ENCODE measurements at places on chromosomes 1 and 21.

DNA sequence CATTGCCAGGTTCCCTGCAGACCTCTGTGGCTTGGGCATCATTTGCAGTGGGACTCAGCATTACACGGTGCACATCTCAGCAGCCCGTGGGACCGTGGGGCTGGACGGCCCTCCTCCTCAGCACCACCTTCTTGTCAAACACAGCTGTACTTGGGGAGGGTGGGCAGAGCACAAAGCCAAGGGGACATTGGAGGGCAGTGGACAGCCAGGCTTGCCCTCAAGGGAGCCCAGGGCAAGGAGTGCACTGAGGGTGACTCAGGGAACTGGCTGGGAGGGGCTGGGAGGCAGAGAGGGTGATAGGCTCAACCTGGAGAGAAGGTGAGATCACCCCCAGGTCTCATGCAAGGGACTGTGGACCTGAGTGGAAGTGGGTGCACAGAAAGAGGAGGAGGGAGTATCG lies 3.4 kb downstream of the CAPN9 start:
- H3K27ac ChIP-seq = no peak overlapping the region
- H3K36me3 ChIP-seq = no peaks in the 10 kb centered on the region
- DNase-seq = no peak
- no peaks in the 10 kb centered on the region for H3K4me1 ChIP-seq
- H3K4me3 ChIP-seq = no peak overlapping the region
- H3K27me3 ChIP-seq = no peaks in the 10 kb centered on the region

DNA sequence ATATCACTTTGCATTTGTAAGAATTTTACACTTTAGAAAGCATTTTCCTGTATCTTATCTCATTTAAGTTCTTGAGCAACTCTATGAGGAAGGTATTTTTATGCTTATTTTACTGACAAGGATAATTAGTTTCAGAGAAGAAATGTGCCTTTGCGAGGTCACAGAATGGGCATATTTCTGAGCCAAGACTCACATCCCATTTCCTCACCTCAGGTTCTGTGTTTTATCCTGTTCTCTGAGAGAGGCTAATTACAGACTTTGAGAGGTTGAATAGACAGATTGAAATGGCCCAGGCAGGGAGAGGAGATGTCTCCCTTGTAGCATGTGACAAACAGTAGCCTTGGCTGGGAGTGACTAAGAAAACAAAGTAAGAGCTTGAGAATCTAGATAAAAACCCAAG lies 39.1 kb upstream of the ZC3H11B start:
- no peaks in the 10 kb centered on the region for H3K4me1 ChIP-seq
- DNase-seq = no peak
- H3K4me3 ChIP-seq = no peak overlapping the region
- H3K36me3 ChIP-seq = no peaks in the 10 kb centered on the region

DNA sequence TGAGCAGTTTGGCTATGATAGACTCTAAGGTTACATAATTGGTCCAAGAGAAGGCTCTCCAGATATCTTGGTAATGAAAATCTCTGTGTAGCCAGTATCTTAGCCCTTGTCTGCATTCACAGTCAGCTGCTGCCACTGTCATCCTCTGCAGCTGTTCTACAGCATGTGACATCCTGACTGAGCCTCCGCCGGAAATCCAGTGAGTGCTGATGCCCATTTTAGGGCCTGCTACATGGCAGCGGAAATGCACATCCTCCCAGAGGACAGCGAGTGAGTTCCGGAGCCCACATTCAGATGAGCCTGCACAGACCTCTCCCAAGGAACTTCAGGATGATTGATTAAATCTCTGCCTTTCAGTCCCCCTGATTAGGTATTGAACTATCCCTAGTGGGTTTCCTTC lies 237.1 kb downstream of the HHIPL2 start:
- no peak for DNase-seq
- H3K27ac ChIP-seq = no peak overlapping the region
- H3K27me3 ChIP-seq = no peaks in the 10 kb centered on the region
- H3K36me3 ChIP-seq = no peaks in the 10 kb centered on the region

- peaks cover 26% of the 10 kb centered on the region for H3K36me3 ChIP-seq
- H3K4me3 ChIP-seq = peak overlapping the region; percentile 97
- DNase-seq = no peak
Observed at GRCh38 chr1:42847111-42847595, 740 bp downstream of the ZNF691 start.
